DMS 273 treated with DMSO at 0.1 percent for 48 hours (cell line): ENCODE measurements at places on chromosomes 12 and 14.

- no peak for DNase-seq
Measured at GRCh38 chr14:53772936-53773335, 183.7 kb downstream of the BMP4 start.

DNA sequence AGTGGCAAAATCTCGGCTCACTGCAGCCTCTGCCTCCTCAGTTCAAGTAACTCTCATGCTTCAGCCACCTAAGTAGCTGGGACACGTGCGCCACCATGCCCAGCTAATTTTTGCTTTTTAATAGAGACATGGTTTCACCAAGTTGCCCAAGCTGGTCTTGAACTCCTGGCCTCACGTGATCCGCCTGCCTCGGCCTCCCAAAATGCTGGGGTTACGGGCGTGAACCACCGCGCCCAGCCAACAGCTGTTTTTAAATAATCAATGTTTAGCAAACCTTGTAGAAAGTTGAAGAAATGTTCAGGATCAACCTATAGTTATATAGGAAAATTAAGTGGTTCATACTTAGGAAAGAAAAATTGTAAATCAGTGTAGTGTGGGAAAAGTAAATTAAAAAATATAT is 6.0 kb upstream of the HSP90AA1 start:
- DNase-seq, result no peak

DNA sequence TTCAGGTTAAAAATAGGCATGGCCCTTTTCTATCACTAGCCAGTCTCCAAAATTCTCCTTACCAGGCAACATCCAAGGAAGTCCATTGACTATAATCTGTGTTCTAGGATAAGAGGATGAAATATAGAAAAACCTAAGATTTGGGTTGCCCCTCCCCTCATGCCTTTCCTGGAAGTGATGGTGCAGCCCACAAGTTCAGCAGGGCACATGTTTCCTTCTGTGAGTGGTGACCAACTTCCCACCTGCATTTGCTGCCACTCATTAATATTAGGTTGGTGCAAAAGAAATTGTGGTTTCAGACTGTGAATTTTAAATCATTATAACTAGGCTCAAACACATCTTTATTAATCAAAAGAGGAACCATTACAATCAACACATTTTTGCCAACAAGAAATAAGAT is 250.5 kb upstream of the FKBP4 start:
- DNase-seq, result no peak

DNA sequence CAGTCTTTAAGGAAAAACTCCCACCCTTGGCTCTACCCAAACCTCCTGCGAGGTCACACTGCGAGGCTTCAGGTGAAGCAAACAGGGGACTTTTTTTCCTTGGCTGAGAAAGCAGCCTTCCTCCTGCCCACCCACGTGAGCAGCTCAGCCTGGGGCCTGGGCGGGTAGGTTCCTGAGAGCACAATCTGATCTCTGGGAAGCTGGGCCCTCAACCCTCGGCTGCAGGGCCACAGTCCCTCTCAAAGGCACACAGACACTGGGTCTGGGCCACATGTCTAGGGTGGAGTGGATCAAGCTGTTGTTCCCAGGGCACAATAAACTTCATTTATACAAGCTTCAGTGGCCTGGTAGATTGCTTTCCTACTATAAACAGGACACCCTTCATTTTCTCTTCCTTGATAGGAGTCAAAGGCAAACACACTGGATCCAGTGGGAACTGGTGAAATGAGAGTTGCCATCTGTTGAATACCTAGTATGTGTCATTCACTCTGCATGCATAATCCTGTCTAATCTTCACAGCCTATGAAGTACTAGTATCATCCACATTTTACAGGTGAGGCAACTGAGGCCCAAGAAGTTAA is 41.3 kb upstream of the PNMA1 start:
- no peak for DNase-seq

DNA sequence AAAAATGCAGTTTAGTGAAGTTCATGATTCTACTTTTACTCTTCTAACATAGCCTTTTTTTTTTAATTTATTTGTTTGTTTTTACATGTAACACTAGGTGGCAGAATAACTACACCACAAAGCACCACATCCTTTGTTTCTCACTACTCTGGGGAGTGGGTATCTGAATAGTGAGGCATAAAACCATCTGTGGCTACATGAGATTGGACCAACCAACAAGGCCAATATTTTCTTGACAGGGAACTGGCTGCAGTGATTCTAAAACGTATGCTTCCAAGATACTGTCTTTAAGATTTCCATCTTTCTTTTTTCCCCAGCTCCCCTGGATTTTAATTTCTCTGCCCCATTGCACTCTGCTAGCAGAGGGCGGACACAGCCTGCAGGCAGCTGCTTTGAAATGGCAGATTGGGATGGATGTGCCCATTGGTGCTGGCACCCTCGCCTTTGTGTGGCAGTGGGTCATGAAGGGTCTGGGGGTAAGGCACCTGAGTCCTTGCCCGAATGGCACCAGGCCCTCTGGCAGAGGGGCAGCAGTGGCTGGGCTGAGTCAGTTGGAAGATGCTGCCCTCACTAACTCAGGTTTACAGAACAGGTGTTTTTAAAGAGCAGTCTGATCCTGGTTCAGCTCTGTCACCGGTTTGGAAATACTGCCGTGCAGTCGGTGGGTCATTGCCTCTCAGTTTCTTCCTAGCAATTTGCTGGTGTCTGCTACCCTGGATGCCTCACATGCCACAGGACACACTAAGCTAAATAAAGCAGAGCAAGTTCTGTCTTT is 429.1 kb downstream of the RAD51B start:
- peak; percentile 52 for DNase-seq

GRCh38 chr14:21915826-21916225 is 242.2 kb upstream of the OR4E1 start:
- DNase-seq, result no peak

GRCh38 chr12:87953256-87953860 is 75.8 kb downstream of the C12orf50 start:
- DNase-seq, result peak; percentile 25

- DNase-seq, result no peak
Measured at GRCh38 chr14:102805371-102805891, 28.2 kb downstream of the TRAF3 start.

DNA sequence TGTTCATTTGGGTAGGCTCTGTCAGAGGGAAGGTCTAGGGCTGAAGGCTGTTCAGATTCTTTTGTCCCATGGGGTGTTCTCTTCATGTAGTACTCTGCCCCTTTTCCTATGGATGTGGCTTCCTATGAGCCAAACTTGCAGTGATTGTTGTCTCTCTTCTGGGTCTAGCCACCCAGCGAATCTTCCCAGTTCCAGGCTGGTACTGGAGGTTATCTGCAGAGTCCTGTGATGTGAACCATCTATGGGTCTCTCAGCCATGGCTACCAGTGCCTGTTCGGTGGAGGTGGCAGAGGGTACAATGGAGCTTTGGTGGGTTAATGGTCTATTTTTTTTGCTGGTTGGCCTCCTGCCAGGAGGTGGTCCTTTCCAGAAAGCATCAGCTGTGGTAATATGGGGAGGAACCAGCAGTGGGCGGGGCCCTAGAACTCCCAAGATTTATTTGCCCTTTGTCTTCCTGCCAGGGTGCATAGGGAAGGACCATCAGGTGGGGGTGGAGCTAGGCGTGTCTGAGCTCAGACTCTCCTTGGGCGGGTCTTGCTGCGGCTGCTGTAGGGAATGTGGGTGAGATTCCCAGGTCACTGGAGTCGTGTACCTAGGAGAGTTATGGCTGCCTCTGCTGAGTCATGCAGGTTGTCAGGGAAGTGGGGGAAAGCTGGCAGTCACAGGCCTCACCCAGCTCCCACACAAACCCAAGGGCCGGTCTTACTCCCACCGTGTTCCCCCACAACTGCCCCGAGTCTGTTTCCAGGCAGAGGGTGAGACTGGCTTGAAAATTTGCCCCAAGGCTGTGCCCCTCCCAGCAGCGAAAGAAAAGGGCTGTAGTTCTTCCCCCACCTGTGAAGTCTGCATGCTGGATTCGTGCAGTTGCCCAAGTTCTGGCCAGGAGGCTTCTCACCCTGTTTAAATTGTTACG is 17.5 kb downstream of the MTRFR start:
- DNase-seq, result peak; percentile 75

DNA sequence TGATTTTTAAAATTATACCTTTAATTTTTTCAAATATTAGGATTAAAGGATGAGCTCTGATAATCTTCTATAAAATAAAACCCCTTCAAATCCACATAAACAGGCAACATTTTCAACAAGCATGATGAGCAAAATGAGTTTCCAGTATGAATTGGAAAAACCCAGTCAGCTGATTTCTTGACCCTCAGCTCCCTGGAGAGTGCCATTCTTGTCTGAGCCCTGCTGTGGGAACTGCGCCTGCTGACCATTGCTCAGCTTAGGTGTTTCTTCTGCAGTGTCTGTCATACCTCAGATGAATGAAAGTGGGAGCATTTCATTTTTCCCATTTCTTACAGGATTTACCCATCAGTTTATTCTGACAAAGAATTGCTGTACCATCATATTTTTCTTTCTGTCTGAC is 27.6 kb downstream of the MAPKAPK5 start:
- no peak for DNase-seq

GRCh38 chr12:44118946-44119345 is 283.1 kb downstream of the TMEM117 start:
- no peak for DNase-seq

GRCh38 chr12:113198296-113198695 is 12.8 kb downstream of the RITA1 start:
- DNase-seq, result no peak

GRCh38 chr14:73723797-73724661 is 9.8 kb upstream of the PNMA1 start:
- DNase-seq, result no peak

DNA sequence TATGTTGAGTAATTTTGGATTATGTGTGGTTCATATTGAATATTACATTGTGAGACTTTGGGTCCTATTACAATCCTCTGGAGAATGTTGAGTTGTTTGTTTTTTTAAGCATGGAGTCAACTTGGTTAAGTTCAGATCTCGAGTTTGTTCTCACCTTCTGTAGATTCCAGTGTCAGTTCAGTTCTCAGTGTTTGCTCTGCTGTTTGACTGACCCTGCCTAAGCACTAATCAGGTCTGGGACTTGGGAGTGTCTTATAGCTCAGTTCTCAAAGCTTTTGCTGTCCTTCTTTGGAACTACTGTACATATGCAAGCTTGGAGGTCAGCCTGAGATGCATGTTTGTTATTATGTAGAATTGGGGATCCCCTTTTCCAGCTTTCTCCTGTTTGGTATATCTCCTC is 63.1 kb downstream of the DIP2B start:
- no peak for DNase-seq

DNA sequence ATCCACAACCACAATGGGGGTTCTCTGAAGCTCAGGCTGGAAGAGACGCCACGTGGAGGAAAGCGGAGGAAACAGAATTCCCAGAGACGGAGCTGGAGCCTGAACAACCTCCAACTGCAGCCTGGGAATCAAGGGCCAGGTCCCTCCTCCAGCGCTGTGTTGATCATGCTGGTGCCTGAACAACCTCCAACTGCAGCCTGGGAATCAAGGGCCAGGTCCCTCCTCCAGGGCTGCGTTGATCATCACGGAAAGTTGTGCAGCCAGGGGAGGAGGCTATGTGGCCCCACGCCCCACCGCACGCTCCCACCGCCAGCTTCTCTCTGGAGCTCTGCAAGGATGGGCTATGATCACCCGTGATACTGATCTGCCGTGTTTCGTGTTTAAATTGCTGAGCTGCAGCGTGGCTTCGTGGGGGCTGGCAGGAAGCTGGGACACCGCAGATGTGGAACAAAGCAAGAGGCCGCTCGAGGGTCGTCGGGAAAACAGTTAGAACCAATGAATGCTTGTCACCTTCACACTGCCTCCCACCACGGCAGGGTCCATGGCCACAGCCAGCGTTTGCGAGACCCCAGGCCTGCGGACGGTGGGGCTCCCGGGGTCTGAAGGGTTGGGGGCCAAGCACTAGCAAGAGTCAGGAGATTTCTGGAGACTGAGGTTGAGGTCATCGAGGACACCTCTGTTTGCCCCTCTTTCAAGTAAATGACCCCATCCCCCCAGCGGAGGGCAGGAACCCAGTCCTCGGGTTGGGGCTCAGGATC is 51.8 kb upstream of the FBRSL1 start:
- no peak for DNase-seq

- no peak for DNase-seq
Measured at GRCh38 chr12:116524964-116525379, 34.2 kb upstream of the MAP1LC3B2 start.
